ENCODE measurements at places on chromosomes 4 and X.

GRCh38 chr4:72895408-72895807, 174.1 kb downstream of the COX18 start:
- no peak for DNase-seq

GRCh38 chr4:16196482-16197393, 29.5 kb downstream of the TAPT1 start:
- no peak for DNase-seq

DNA sequence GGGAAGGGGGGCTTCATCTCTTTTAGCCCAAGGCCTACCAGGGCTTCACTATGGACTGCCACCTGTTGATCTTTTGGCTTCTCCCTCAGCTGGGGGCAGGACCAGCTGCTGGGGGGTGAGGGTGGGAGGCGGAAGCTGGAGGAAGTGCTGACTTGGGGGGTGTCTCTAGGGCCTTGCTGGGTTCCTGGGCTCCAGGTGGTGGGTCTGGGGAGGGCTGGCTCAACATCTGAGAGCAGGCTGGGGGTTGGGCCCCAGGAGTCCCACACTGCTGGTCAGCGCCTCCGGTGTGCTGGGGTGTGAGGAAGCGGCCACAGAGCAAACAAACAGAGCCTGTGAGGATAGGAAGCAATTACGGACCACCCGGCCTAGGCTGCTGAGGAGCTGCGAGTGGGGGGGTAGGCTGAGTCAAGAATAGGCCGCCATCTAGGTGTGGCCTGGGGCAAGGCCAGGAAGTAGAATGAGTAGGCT, 85.7 kb downstream of the EFNB1 start:
- no peak for DNase-seq

GRCh38 chr4:80809039-80809729, 221.3 kb upstream of the BMP3 start:
- no peak for DNase-seq

GRCh38 chr4:3338321-3338838, 45.6 kb downstream of the RGS12 start:
- DNase-seq: no peak

DNA sequence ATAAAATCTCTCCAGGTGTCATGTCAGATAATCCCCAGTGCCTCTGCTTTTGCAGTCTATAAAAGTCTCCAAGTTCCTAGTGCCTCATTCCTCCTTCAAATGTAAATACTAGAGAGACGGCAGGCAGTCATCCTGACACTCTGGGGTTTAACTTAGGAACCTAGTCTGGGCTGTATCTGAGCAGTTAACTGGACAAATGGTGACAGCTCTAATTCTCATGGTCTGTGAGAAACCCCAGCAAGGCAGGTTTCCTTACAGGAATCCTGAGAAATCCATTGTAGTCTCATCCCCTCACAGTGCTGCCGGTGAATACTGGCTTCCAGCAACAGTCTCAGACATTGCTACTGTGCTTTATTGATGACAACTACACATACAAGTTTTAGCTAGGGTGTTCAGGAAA, 246.8 kb downstream of the SNCA start:
- DNase-seq: no peak

DNA sequence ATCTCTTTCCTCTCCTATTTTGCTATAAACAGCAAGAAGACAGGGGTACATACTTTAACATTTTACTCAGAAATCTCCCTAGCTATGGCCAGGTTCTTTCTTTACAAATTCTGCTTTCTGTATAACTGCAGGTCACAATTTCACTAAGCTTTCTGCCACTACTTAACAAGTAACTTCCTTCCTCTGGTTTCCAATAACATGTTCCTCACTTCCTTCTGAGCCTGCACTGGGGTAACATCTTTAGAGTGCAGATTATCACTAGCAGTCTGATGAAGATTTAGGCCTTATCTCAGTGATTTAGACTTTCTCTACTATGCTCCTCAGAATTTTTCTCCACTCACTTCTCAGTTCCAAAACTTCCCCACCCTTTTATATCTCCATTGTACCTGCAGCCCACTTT, 1930.5 kb upstream of the AGA start:
- DNase-seq: no peak

GRCh38 chr4:141154725-141155124, 21.5 kb upstream of the RNF150 start:
- DNase-seq: no peak

DNA sequence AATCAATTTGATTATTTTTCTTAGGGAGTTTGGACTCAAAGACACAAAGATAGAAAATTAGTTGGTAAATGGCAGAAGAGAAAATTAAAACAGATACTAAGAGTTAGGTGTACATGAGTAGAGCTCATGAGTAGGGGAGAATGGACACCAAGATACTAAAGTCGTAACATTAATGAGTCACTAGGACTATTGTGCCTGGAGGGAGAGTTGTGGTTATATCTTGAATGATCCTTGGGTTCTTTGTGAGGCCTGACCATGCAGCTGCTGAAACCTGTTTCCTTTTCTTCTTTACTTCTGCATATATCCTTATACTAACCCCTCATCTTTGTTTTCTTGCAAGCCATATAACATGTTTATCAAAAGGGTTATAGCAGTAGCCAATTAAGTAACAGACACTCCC, 532.8 kb downstream of the RPA4 start:
- DNase-seq: no peak
